ENCODE measurements at places on chromosomes 3 and 15.

- DNase-seq = no peak
Measured at GRCh38 chr3:145383416-145383815, 777.6 kb downstream of the PLOD2 start.

DNA sequence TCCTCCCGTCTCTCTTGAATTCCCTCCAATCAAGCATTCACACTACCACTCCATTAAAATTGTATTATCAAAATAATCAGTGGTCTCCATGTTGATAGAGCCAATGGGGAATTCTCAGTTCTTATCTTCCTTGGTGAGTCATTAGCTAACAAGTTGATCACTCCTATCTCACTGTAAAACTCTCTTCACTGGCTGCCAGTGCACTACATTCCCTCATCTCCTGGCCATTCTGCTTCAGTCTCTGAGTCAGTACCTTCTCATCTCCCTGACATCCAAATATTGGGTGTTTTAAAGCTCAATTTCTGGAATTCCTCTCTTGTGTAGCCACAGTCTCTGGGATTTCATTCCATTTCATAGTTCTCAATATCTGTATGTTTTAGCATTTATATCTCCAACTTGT, 175.2 kb downstream of the ALDH1A2 start:
- DNase-seq = no peak

DNA sequence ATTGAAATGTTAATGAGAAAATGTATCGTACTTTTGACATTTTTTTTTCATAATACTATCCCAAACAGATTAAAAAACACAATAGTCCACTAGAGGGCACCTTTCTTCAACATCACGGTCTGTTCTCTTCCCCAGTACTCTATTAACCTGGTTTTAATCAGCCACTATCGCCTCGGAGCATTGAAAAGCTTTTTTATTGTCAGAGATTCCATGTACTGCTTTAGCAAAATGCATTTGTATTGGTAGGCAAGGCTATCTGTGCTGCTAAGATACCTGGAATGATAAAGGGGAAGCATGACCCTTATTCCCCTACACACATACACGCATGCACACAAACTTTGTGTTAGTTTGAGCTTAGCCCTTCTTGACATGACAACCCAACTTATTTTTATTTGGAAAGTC, 160.1 kb upstream of the IL12A start:
- DNase-seq = no peak

GRCh38 chr3:53223541-53223966, 32.3 kb downstream of the TKT start:
- DNase-seq = no peak

DNA sequence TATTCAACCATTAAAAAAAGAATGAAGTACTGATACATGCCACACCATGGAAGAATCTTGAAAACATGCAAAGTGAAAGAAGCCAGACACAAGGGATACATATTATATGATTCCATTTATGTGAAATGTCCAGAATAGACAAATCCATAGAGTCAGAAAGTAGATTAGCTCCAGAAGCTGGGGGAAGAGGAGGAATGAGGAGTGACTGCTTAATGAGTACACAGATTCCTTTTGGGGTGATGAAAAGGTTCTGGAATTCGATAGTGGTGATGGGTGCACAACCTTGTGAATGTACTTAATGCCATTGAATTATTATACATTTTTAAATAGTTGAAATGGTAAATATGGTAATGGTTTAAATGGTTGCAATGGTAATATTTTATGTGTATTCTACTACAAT, 90.6 kb upstream of the SPATA12 start:
- DNase-seq = no peak

DNA sequence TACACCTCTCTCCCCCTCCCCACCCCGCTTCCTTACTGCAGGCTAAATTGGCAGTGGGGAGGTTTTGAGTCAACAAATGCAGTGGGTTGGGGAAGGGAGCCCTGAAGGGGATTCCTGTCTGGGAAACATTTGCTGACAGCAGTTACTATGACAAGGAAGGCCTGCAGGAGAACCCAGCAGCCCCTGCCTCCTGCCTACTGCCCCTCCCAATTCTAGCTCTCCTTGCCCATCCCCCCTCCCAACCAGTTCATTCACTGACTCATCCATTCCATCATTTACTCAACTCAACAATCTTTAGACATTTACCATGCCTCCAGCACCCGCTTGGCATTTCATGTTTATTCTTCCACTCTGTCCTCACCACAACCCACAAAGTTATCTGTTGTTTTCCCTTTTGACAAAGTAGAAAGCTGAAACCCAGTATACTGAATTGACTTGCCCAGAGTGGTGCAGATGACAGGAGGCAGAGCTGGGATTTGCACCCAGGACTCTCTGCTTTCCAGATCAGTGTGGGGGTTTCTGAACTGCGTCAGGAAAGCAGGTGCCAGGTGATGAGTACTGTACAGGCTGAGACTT, 75.0 kb downstream of the MAGEF1 start:
- peak; percentile 22 for DNase-seq

DNA sequence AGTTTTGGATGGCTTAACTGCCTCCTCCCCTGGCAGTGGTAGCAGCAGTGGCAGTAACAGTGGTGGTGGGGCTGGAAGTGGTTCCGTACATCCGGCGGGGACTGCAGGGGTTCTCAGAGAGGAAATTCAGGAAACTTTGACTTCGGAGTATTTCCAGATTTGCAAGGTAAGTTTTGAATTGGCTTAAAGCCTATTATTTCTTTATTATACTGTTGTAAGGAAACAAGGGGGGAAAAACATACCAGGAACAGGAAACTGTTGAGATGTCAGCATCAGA, 1.5 kb downstream of the STXBP5L start:
- DNase-seq = no peak

- DNase-seq = no peak
Measured at GRCh38 chr15:85473455-85473854, 93.1 kb downstream of the AKAP13 start.

DNA sequence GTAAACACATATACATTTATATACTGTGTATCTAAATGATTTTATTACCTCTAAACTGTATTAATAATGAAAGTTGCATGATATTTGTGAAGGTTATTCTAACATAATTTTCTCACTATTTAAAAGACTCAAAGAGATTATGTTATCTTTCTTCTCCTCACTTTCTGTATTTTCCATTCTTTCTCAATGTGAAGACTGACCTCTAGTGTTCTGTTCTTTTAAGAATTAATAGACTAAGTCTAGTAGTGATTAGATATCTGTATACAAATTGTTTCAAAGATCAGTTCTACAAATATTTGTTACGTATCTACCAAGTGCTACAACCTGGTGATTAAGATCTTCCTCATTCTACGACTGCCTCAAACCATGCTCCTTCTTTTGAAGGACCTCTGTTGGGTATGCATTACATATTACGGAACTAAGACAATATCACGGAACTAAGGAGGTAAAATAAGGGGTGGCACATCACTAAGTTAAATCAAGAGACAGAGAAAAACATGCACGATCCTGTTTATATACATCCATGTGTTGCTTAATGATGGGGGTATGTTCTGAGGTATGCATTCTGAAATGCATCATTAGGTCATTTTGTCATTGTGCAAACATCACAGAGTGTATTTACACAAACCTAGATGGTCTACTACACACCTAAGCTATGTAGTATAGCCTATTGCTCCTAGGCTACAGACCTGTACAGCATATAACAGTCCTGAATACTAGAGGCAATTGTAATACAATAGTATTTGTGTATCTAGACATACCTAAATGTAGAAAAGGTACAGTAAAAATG, 161.5 kb upstream of the KBTBD8 start:
- no peak for DNase-seq

DNA sequence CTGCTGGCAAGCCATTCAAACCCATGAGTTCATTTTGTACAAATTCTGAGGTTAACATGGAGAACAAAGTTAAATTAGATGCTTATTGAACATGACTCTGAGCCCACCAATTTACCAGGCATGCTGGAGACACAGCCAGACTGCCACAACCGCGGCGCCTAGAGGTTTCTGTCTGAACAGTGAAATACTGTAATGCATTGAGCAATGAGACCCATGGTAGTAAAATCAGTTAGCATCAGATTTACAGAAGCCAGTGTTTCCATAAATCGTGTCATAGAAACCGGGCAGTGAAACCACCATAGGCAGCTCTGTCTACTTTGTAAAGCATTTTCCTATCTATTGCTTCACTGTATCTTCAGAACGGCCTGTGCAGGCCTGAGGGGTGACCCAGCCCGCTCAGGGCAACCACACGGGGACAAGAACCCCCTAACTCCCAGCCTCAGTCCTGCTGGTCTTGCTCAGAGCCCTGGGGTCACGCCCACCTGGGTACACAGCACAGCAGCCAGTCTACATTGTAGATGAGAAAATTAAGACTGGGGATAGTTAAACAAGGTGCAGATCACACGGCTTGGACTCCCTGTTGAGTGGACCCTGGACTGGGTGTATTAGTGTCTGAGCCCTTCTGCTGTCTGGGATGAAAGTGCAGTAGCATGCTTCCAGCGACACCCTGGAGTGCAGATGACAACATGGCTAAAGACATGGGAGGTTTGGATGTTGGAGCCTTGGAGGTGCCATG, 44.2 kb downstream of the MGLL start:
- no peak for DNase-seq

GRCh38 chr15:80695099-80695910, at the start of gene ABHD17C:
Gene ABHD17C (plus strand): TSS chr15:80695310. CDS start chr15:80695430, 120 bp downstream.
- DNase-seq = no peak

DNA sequence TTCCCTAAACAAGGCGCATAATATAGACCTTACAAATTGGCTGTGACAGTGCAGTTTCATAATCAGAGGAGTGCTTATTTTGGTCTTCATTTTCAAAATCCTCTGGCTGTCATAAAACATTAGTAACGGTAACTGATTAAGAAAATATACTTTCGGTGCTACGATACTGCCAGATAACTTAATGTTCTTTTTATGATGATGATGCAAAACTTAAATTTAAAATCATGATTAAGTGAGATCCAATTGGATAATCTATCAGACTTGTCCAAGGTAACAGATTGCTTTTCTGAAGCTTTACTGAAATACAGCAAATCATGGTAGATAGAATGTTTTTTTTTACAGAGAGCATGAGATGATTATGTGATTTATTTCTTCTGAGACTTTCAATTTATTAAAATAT, 364.2 kb upstream of the CNTN3 start:
- DNase-seq = no peak

DNA sequence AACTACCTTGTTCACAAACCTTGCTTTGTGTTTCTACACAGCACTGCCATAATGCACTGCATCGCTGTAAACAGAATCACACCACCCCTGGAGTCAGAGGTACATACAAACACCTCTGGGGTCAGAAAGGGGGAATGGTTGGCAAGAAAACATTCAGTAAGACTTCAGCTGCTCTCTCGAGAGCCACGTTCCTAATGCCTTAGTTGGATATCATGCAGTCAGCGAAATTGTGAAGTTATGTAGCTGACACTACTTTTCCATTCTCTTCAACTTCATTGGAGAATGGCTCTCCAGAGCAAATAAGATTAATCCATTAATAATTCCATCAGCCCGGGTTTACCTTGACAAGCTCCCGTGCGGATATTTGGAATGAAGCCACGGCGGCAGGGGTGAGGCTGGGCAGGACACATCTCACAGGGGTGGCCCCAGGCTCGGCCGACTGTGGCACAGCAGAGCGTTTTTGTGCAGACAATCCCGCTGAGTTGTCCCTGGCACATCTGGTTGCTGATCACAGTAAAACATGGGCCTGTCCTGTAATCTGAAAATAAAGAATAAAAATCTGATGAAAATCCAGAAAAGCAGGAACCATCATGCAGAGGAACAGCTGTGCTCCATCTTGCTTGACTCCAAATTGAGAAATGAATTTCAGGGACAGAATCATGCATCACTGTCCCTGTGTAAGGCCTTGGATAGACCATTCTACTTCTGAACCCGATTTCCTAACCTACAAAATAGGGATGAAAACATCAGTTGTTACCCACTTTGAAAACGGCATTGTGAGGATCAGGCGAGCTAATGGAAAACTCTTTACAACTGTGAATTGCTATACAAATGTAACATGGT, 108.0 kb downstream of the FBN1 start:
- DNase-seq = no peak

- no peak for DNase-seq
Measured at GRCh38 chr15:90482124-90483011, 47.4 kb upstream of the CRTC3 start.

GRCh38 chr3:74722211-74722610, 107.8 kb upstream of the CNTN3 start:
- DNase-seq = no peak

DNA sequence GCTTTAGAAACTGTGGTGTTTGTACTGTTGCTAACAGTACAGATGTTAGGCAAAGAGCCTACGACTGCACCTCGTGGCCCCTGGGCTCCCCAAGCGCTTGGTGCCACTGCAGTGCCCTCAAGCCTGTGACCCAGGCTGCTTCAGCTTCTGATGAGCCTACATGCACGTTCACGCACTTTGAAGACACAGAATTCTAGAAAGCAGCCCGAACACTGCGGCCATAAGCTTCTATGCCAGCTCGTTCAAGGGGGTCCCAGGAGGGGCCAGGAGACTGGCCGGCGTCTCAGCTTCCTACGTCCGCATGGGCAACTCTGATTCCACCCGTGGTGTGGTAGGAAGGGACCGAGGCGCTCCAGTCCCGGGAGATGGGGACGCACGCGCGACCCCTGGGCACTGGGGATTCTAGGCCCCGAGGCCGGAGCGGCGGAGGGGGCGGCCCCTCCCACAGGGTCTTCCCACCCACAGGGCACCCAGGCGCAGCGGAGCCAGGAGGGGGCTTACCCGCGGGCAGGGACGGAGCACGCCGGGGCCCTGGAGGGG, 653 bp downstream of the MYO5C start:
- no peak for DNase-seq

- no peak for DNase-seq
Measured at GRCh38 chr3:196796317-196796716, 56.7 kb downstream of the PAK2 start.

GRCh38 chr15:39171944-39172368, 408.9 kb upstream of the THBS1 start:
- DNase-seq = peak; percentile 90

DNA sequence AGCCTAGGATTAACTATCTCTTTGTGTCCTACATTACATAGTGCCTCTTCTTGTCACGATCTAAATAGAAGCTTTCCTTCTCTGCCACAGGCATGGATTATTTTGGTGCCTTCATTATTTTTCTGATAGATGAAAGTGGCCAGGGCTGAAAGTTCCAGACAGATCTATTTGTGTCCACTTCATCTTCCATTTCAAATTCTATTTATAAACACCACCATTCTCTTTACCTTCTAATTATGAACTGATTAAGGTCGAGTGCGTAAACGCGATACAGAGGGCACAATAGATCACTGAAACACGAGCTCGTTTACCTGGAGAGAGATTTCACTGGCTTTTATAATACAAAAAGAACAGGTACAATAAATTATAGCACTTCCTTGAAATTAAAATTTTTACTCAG, 105.0 kb downstream of the EDEM1 start:
- no peak for DNase-seq

- DNase-seq = no peak
Measured at GRCh38 chr15:85361323-85361722, 19.1 kb upstream of the AKAP13 start.

- no peak for DNase-seq
Measured at GRCh38 chr3:148219999-148220398, 477.7 kb upstream of the AGTR1 start.

GRCh38 chr3:187777331-187777941, 32.2 kb upstream of the BCL6 start:
- peak; percentile 62 for DNase-seq

GRCh38 chr15:62071711-62072308, 5.0 kb downstream of the C2CD4A start:
- DNase-seq = no peak

All from epithelial cell of prostate (primary cell).